ENCODE measurements at places on chromosomes 12 and 14. TPM values are rescaled to one million over a fixed set of nuclear protein-coding genes. Genes with fewer than 3 reads are reported as not detected.

PTGR2 gene
- 2.8 TPM for total RNA-seq

PLEKHD1 gene
- 0.15 TPM for total RNA-seq

MYH6 gene
- 0.10 TPM for total RNA-seq

OLR1 gene
- total RNA-seq = not detected

TMCC3 gene
- total RNA-seq = 1.2 TPM

ANKLE2 gene
- 89.3 TPM for total RNA-seq

SLC4A8 gene
- 5.2 TPM for total RNA-seq

GLI1 gene
- 0.48 TPM for total RNA-seq

IPO8 gene
- 41.7 TPM for total RNA-seq

C14orf39 gene
- total RNA-seq = not detected

TAMALIN gene
- total RNA-seq = 7.4 TPM

KSR2 gene
- total RNA-seq = not detected

CCDC196 gene
- not detected for total RNA-seq

MTRFR gene
- total RNA-seq = 29.9 TPM

KRT4 gene
- total RNA-seq = not detected

NFYB gene
- 22.7 TPM for total RNA-seq

RNU7-1 gene
- total RNA-seq = not detected

PPM1H gene
- not detected for total RNA-seq

MAPK1IP1L gene
- 100 TPM for total RNA-seq

SDR9C7 gene
- total RNA-seq = not detected

NDRG2 gene
- 8.5 TPM for total RNA-seq

PDE3A gene
- total RNA-seq = not detected

LRRC74A gene
- not detected for total RNA-seq

TAS2R50 gene
- 0.25 TPM for total RNA-seq

RNASE3 gene
- not detected for total RNA-seq

LUM gene
- not detected for total RNA-seq

SLC38A1 gene
- 209 TPM for total RNA-seq

PRDM4 gene
- 36.2 TPM for total RNA-seq

RNASE7 gene
- total RNA-seq = not detected

ZNF268 gene
- 15.8 TPM for total RNA-seq

GALNT6 gene
- total RNA-seq = 17.8 TPM

TAS2R9 gene
- total RNA-seq = not detected

SLCO1C1 gene
- total RNA-seq = not detected

MYO1A gene
- total RNA-seq = 0.28 TPM

KRT82 gene
- total RNA-seq = not detected

Measured in activated CD4-positive, alpha-beta memory T cell treated with anti-CD3 and anti-CD28 coated beads, Interleukin-2, amount 10 ng/mL, durations not matched to agents 7 days and 5 days (primary cell).